ENCODE measurements at places on chromosomes 3 and 15.

DNA sequence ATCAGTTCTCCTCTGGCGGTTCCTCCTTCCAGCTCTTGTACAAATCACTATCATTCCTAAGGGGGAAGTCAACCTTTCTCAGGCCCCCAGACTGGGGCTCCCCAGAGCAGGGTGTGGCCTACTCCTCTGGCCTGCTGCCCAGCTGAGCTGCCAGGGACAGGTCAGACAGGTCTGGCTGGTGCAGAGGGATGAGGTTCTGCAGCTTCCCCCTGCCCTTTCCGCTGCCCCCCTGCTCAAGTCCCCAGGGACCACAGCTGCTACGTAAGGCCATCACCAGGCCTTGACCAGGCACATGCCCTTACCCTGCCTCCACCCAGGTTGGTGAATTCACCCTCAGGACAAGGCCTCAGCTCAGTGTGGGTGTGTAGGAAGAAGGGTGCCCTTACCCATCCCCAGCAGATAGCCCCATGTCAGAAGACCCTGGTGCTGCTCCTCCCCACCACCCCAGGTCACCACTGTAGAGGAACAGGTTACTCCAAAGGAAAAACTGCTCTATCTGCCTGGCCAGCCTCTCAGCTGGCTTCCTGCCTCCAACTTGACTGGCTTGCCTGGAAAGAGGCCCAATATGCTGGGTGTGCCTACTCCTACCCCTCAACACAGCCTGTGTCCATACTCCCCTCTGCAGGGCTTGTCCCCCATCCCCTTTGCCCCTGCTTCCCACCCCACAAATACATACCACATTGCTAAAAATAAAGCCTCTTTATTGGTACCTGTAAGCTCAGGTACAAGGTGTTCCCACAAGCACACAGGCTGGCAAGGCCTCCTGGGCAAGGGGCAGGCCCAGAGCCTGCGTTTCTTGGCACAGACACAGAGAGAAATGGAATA, 12.0 kb downstream of the CSRNP1 start:
- DNase-seq, result no peak

DNA sequence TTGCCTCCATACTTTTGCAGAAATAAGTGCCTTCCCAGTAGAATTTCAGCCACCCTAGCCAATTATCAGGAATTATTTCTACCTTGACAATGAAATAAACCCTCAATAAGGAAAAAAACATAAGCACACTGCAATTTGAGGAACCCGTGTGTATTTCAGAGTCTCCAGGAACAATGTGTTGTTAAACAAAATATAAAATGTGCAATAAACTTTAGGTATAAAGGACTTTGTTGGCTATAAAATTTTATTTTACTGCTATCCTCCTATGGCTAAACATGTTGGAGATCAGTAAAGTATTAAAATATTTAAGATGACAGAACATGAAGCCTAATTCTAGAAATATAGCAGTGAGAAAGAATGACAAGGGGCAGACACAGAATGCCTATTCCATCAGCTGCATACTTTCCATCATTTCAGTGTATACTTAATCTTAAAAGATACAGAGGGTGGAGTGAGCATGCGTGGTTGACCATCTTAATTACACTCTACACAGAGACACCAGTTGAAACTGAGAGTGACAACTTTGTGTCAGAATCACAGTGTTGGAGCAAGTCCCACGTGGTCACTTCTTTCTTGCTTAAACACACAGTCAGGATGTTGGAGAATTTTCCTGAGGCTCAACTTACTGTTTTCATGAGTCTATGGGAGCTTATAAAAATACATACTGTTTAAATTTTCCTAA, 79.0 kb upstream of the SUCLG2 start:
- DNase-seq, result no peak

DNA sequence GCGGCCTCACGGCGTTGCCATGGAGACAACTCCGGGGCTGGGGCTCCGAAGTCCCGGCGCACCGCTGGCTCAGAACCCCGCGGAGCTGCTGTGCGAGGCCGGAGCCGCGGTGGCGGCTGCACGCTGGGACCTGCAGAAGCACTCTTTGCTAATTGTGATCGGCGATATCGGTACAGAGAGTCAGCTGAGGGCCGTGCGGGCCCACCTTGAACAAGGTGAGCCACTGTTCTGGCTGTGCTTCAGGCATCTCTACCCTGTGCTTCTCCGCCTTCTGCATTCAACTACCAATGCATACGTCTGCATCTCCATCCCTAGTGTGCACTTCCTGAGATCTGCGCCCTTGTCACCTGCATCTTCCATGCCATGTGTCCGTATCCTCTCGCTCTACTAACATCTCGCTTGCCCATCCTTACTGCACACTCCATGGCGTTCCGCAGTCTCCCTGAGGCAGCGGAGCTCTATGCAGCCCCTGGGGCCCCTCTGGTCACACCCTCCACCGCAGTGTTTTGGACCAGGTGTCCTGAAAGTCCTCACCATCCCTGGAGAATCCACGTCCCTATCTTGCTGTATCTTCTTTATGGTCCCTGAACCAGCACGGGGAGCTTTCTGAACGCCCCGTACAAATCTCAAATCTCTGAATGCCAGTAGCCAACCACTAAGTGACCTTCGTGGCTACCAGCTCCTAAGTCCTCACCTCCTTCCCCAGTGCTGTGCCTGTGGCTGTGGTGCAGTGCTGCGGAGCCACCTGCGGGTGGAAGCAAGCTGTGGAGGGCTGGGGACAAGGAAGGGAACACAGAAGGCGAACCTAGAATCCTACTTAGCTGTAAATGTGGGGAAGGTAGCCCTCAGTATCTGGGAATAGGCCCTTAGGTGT, 6.2 kb upstream of the MAP1A start:
- no peak for DNase-seq

- no peak for DNase-seq
These were observed 172.7 kb upstream of the CTNNB1 start for GRCh38 chr3:41026394-41027177.

- no peak for DNase-seq
These were observed 170.8 kb downstream of the SLC9A9 start for GRCh38 chr3:143677430-143677829.

DNA sequence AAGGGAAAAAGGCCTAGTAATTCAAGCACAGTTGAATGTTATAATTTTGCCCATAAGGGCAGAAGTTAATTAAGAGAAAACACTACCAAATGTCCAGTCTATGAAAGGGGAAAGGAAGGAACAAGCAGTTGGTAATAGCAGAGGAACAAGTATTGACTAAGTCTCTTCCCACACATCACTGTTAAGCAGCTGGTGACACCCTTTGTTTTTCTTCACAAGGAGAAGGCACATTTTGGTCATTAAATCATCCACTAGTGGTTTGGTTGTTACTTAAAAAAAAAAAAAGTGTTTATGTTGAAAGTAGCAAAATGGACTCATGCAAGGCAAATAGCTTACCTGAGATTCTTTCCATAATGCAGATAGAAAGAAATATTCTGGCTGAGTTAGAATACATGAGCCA, 321.4 kb upstream of the NECTIN3 start:
- DNase-seq, result no peak

GRCh38 chr3:128311441-128311844, 155.2 kb downstream of the DNAJB8 start:
- no peak for DNase-seq

GRCh38 chr3:110814170-110815007, 257.2 kb upstream of the NECTIN3 start:
- no peak for DNase-seq

Data from stimulated activated CD8-positive, alpha-beta memory T cell treated with anti-CD3 and anti-CD28 coated beads, Interleukin-4, amount 100 ng/mL, for 4 hours (primary cell).